ENCODE measurements at places on chromosomes 11 and 22. TPM values are rescaled to one million over a fixed set of nuclear protein-coding genes. Genes with fewer than 3 reads are reported as not detected.

DNA sequence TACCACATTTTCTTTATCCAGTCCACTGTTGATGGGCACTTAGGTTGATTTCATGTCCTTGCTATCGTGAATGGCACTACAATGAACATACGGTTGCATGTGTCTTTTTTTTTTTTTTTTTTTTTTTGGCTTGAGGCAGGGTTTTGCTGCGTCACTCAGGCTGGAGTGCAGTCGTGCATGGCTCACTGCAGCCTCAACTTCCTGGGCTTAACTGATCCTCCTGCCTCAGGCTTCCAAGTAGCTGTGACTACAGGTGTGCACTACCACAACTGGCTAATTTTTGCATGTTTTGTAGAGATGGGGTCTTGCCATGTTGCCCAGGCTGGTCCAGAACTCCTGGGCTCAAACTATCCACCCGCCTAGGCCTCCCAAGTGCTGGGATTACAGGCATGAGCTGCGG lies 1.5 kb upstream of the CCDC90B start:
- peaks cover 2% of the 10 kb centered on the region for H3K4me1 ChIP-seq
- DNase-seq = no peak
- H3K36me3 ChIP-seq = no peaks in the 10 kb centered on the region
- no peak overlapping the region for H3K27ac ChIP-seq

DEFB131B gene
- total RNA-seq = not detected

GRCh38 chr22:27485842-27486241 lies 315.7 kb downstream of the MN1 start:
- no peak overlapping the region for H3K4me3 ChIP-seq
- no peak for DNase-seq
- H3K27ac ChIP-seq = no peak overlapping the region

- no peak overlapping the region for H3K4me3 ChIP-seq
- H3K27ac ChIP-seq = no peak overlapping the region
- H3K4me1 ChIP-seq = no peaks in the 10 kb centered on the region
- H3K27me3 ChIP-seq = peaks cover 4% of the 10 kb centered on the region
Observed at GRCh38 chr22:19149047-19149883, 827 bp downstream of the GSC2 start.

DNA sequence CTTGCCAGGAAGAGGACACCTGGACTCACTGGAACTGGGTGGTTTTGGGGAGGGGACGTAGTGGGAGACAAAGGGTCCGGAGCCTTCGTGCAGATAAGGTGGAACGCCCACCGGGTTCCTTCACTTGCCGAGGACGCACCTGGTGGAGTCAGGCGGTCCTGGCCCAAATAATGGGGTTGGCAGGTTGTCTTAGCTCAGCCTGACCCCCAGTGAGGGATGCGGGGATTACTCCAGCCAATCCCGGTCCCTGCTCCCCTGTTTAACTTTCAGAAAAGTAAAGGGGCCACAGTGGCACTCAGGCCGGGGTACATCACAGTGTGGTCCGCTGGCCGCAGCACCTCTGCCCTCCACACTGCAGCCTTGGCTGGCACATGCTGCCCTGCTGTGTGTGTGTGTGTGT lies 18.0 kb downstream of the A4GALT start:
- DNase-seq = no peak
- no peak overlapping the region for H3K27ac ChIP-seq
- no peak overlapping the region for H3K4me3 ChIP-seq
- no peaks in the 10 kb centered on the region for H3K36me3 ChIP-seq
- H3K27me3 ChIP-seq = no peaks in the 10 kb centered on the region
- peaks cover 6% of the 10 kb centered on the region for H3K4me1 ChIP-seq

GRCh38 chr22:24580276-24580675 lies 12.6 kb downstream of the LRRC75B start:
- no peak overlapping the region for H3K4me3 ChIP-seq
- H3K27me3 ChIP-seq = no peaks in the 10 kb centered on the region
- no peak for DNase-seq
- H3K27ac ChIP-seq = no peak overlapping the region
- H3K36me3 ChIP-seq = no peaks in the 10 kb centered on the region

HINFP gene
- 22.3 TPM for total RNA-seq

PGR gene
- 21.3 TPM for total RNA-seq

MAJIN gene
- not detected for total RNA-seq

ADM2 gene
- total RNA-seq = not detected

CLDN5 gene
- 16.9 TPM for total RNA-seq

- no peak overlapping the region for H3K4me3 ChIP-seq
- H3K36me3 ChIP-seq = no peaks in the 10 kb centered on the region
- H3K27ac ChIP-seq = no peak overlapping the region
- DNase-seq = no peak
Observed at GRCh38 chr11:33412241-33412640, 155.1 kb downstream of the HIPK3 start.

- no peaks in the 10 kb centered on the region for H3K36me3 ChIP-seq
- DNase-seq = no peak
- no peaks in the 10 kb centered on the region for H3K27me3 ChIP-seq
- H3K4me1 ChIP-seq = peaks cover 2% of the 10 kb centered on the region
Observed at GRCh38 chr11:64561984-64562722, 28.9 kb upstream of the SLC22A12 start.

NLRX1 gene
- total RNA-seq = 13.4 TPM

DNA sequence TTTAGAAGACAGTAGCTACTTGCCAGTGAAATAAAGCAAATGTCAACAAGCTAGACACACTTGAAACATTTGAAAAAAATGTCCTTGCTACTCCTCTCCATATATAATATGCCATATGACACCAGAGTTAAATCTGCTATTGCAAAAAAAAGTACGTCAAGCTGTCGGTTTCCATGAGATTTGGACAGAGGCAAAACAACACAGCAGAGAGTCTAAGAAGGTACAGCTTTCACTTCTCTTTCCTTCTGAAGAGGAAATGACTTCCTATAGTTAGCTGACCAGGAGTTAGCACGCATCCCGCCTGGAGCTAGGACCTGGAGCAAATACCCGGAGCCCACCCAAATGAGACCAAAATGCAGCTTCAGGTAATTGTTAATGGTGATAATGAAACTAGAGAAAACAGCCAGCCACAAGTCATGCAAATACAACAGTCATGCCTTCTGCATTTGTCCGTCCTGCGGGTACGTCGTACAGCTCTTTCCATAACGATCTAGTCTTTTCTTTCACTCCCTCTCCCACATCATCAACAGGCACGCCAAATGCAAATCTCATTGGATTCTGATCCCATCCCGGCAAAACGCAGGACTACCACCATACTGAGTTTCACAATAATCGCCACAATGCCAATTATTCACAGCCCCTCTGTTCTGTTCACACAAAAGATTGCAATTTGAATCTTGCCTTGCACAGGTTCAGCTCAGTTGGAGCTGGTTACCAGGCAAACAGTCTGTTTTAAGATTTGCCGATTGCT lies 395.0 kb upstream of the CCDC90B start:
- H3K27me3 ChIP-seq = no peaks in the 10 kb centered on the region
- no peaks in the 10 kb centered on the region for H3K4me1 ChIP-seq
- no peaks in the 10 kb centered on the region for H3K36me3 ChIP-seq
- no peak overlapping the region for H3K27ac ChIP-seq

DNA sequence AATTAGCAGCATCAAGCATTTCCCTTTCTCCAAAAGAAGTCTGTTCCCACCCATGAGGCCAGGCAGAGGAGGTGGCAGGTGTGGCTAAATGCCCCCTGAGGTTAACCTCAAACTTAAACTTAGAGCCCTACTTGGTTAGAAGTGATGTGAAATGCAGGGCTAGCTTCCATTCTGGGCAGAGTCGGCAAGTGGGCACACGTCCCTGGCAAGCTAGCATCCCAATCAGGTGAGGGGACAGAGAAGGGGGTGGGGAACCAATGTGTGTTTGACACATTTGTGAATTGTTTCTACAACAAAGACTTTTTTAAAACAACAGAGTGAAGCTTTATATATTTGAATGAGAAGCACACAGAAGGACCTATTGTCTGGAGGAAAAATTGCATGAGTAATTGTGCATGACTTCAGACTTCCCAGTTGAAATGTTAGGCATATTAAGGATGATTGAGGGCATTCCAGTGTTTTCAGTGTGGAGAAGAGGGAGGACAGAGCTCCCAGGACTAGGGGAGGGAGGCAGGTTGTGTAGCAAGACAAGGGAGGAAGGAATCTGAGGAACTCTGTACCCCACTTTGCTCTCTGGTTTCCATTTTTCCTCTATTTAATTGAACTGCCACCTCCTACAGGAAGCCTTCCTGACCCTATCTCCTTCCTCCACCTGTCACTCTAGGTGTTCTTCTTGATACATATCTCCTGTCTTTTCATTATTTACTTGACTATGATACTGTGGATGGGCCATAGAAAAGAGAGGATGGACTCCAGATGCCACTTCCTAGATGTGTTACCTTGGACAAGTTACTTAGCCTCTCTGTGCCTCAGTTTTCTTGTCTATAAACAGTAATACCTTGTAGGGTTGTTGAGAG lies 83.3 kb upstream of the PICALM start:
- no peak for DNase-seq
- H3K27me3 ChIP-seq = no peaks in the 10 kb centered on the region
- H3K27ac ChIP-seq = peak overlapping the region; percentile 20

IRAG1 gene
- 67.7 TPM for total RNA-seq

- H3K36me3 ChIP-seq = no peaks in the 10 kb centered on the region
- no peaks in the 10 kb centered on the region for H3K27me3 ChIP-seq
- no peaks in the 10 kb centered on the region for H3K4me1 ChIP-seq
- no peak overlapping the region for H3K4me3 ChIP-seq
Observed at GRCh38 chr22:48705159-48705916, 1122.3 kb downstream of the BRD1 start.

- no peak overlapping the region for H3K4me3 ChIP-seq
- H3K27ac ChIP-seq = no peak overlapping the region
- DNase-seq = no peak
Observed at GRCh38 chr11:85572056-85572455, 55.1 kb downstream of the DLG2 start.

APLP2 gene
- total RNA-seq = 281 TPM

POU2AF2 gene
- 0.24 TPM for total RNA-seq

- peaks cover 2% of the 10 kb centered on the region for H3K4me1 ChIP-seq
- no peaks in the 10 kb centered on the region for H3K36me3 ChIP-seq
- no peaks in the 10 kb centered on the region for H3K27me3 ChIP-seq
- H3K27ac ChIP-seq = peak overlapping the region; percentile 46
- no peak for DNase-seq
Observed at GRCh38 chr11:123122852-123123251, 60.9 kb upstream of the HSPA8 start.

OR52H1 gene
- 0.26 TPM for total RNA-seq

DNA sequence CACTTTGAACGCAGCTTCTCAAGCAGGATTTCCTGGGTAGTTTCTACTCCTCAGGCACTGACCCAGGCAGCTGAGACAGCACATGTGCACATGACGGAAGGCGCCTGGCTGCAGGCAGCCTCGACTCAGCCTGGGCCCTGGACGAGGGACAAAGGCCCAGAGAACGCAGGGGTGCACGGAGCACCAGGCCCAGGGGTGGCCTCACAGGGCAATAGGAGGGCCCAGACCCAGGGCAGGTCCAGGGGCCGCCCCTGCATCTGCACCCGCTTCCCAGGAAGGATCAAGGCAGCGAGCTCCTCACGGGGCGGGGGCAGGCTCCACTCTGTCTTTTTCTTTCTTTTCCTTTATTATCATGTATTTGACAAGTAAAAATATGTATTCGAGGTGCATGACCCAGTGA lies 208.4 kb downstream of the BRD1 start:
- no peaks in the 10 kb centered on the region for H3K36me3 ChIP-seq
- H3K27me3 ChIP-seq = no peaks in the 10 kb centered on the region
- no peaks in the 10 kb centered on the region for H3K4me1 ChIP-seq
- no peak for DNase-seq
- no peak overlapping the region for H3K4me3 ChIP-seq
- no peak overlapping the region for H3K27ac ChIP-seq
